ENCODE measurements at places on chromosomes 3 and 15. TPM values are rescaled to one million over a fixed set of nuclear protein-coding genes. Genes with fewer than 3 reads are reported as not detected.

Gene APOD
- polyA plus RNA-seq: 75.7 TPM

Gene CACNA2D2
- polyA plus RNA-seq: 5.7 TPM

Gene RTP3
- not detected for polyA plus RNA-seq

Gene ACOX2
- 11.3 TPM for polyA plus RNA-seq

Gene RARB
- 0.85 TPM for polyA plus RNA-seq

All from pancreas (tissue), 10 donors.